ENCODE measurements at places on chromosomes 7 and 10. TPM values are rescaled to one million over a fixed set of nuclear protein-coding genes. Genes with fewer than 3 reads are reported as not detected.

SLC39A12 gene
- total RNA-seq, result not detected

DNA sequence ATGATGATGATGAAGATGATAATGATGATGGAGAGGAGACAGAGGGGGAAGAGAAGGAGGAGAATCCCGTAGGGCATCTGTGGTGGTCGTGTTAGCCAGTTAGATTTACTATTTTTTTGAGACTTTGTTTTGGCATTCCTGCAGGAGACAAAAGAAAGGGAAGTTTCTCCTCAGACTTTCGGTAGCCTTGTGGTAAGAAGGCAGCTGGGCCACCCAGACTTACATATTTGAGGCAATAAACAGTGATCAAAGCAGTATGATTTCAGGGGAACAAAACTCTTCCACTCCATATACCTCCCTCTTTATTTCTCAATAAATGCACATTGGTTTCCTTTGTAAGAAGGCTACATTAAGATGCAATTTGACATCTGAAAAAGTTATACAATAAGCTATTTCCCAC, 32.4 kb upstream of the BICC1 start:
- no peak for DNase-seq

C7orf33 gene
- total RNA-seq, result not detected

CALHM1 gene
- not detected for total RNA-seq

- DNase-seq, result no peak
Observed at GRCh38 chr10:133028158-133028557, 59.6 kb upstream of the ADGRA1 start.

ZNF503 gene
- 8.2 TPM for total RNA-seq

DNA sequence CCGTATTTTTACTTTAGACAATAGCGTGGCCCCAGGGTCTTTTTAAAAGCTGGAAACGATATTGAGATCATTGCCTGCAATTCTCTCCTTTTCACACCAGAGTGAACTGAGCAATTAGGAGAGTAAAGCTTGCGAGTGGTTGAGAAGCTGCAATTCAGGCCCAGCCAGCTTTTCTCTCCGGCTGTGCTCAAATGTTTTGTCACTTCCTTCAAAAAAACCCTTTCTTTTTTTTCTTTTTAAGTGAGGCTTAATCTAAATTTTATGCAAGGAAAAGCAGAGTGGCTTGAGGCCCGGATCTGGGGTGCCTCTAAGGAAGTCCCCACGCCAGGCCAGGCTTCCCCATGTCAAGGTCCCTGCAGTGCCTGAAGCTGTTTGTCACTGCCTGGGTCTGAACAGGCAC, 433.9 kb downstream of the GLRX3 start:
- no peak for DNase-seq

- no peak for DNase-seq
Observed at GRCh38 chr10:44316187-44316921, 68.5 kb downstream of the CXCL12 start.

Data from fibroblast of lung (primary cell).